H7 (cell line): ENCODE measurements at places on chromosomes 1 and 21. TPM values are rescaled to one million over a fixed set of nuclear protein-coding genes. Genes with fewer than 3 reads are reported as not detected.

GRCh38 chr1:1163538-1164070 lies 10.1 kb upstream of the TTLL10 start:
- DNase-seq: peak; percentile 69

DNA sequence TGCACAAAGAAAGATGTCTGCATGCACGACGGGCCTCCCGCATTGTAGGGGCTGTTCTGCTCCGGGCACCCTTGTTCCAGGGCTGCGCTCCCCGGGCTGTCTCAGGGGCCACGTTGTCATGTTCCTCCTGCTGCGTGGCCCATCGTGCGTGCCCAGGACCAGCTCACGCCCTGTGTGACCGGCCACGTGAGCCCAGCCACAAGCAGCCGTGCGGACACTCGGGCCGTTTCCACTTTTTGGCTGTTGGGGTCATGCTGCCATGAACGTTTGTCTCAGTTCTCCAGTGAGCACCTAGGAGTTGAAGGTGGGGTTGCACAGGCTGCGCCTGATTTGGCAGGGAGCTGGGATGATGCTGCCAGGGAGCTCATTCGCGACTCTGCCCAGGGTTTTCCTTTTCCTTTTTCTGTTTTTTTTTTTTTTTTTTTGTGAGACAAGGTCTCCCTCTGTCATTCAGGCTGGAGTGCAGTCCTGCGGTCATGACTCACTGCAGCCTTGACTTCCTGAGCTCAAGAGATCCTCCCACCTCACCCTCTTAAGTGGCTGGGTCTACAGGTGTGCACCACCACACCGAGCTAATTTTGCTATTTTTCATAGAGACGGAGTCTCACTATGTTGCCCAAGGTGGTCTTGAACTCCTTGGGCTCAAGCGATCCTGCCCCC lies 17.4 kb downstream of the PDXK start:
- no peak for DNase-seq

- no peak for DNase-seq
Observed at GRCh38 chr1:51247499-51247898, 11.4 kb downstream of the RNF11 start.

GRCh38 chr1:224358237-224358636 lies 1.6 kb downstream of the CNIH4 start:
- no peak for DNase-seq

GRCh38 chr1:68377098-68377497 lies 72.7 kb downstream of the RPE65 start:
- peak; percentile 32 for DNase-seq

DNA sequence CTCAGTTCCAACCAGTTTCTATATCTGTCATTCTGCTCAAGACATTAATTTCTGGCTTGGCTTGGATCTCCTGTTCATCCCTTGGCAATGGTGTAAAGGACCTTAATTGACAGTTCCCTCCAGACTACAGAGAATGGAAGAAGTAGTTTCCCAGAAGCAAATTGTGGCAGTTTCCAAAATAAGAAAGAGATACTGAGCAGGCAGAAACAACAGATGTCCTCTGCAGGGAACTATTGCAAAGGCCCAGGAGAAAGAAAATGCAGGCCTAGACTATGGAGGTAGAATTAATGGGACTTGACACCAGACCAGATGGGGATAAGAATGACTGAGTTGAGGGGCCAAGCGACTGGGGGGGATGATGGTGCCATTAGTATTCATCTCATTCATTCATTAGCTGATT lies 6.1 kb upstream of the AK2 start:
- no peak for DNase-seq

DNA sequence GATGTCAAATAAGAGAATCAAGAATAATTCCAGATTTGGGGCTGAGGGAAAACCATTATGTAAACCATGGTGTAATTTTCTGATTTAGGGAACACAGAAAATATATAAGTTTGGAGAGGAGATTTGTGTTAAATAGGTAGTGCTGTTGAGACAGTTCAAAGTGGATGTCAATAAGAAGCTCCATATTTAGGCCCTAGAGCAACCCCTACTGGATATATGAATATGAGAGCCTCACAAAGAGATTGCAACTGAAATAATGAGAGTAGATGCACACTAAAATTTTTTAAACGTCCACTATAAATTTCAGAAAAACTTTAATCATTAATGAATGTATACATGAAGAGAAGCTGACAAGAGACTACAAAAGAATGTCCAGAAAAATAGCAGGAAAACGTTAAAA lies 1447.8 kb upstream of the PRMT6 start:
- no peak for DNase-seq

- DNase-seq: no peak
Observed at GRCh38 chr1:233700338-233700737, 86.4 kb downstream of the KCNK1 start.

DNA sequence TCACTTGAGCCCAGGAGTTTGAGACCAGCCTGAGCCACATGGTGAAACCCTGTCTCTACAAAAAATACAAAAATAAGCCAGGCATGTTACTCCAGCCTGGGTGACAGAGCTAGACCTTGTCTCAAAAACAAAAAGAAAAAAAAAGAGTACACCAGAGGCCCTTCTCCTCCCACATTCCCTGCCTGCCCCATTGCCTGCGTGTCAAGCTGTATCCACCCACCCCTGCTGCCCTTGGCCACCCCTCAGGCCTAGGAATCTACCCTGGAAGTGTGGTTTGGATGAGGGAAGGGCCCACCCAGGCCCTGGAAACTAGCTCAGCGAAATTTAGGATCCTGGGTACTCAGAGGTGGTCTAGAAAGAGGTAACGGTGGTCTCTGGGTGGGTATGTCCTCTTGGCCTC lies 25.7 kb upstream of the WASF2 start:
- DNase-seq: no peak

- no peak for DNase-seq
Observed at GRCh38 chr1:184620469-184620868, 134.2 kb downstream of the EDEM3 start.

DNA sequence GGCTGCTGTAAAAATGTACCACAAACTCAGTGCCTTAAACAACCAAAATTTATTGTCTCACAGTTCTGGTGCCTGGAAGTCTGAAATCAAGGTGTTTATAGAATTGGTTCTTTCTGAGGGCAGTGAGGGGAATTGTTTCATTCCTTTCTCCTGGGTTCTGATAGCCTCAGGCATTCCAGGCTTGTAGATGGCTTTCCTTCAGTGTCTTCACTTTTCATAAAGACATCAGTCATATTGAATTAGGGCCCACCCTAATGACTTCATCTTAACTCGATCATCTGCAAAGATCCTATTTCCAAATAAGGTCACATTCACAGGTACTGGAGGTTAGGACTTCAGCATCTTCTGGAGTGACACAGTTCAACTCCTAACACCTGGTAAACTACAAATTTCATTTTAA lies 15.0 kb downstream of the CDKN2C start:
- DNase-seq: no peak

- no peak for DNase-seq
Observed at GRCh38 chr1:210525716-210526454, 197.2 kb downstream of the HHAT start.

DNA sequence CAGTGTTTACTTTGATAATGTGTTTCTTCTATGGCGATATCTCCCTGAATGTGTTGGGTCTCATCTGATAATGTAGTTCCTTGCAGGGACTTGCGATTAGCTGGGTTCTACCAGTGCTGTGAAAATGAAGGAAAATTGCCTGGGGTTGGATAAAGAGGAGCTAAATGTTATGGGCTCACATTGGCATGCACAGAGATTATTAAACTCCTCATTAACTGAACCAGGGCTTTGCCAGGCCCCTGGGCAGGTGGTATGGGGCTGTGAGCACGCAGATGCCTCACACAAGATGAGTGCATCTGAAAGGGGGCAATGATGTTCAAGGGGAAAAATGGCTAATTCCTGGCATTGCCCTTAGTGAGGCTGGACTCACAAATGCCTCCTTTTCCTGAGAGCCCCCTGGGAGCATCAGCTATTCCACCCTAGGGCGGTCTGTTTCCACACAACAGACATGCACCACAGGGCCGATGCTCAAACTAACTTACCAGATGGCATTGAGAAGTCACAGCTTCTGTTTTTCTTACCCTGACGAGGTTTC lies 321.1 kb downstream of the SEC16B start:
- no peak for DNase-seq

GRCh38 chr1:198612471-198613260 lies 26.2 kb upstream of the PTPRC start:
- DNase-seq: no peak

- peak; percentile 5 for DNase-seq
Observed at GRCh38 chr1:153397924-153398651, 7.2 kb upstream of the S100A8 start.

GRCh38 chr1:187091666-187092065 lies 262.9 kb downstream of the PLA2G4A start:
- no peak for DNase-seq

- no peak for DNase-seq
Observed at GRCh38 chr1:220356981-220357850, 85.0 kb upstream of the RAB3GAP2 start.

GRCh38 chr1:48470481-48470855 lies 1.5 kb downstream of the SPATA6 start:
- no peak for DNase-seq

DNA sequence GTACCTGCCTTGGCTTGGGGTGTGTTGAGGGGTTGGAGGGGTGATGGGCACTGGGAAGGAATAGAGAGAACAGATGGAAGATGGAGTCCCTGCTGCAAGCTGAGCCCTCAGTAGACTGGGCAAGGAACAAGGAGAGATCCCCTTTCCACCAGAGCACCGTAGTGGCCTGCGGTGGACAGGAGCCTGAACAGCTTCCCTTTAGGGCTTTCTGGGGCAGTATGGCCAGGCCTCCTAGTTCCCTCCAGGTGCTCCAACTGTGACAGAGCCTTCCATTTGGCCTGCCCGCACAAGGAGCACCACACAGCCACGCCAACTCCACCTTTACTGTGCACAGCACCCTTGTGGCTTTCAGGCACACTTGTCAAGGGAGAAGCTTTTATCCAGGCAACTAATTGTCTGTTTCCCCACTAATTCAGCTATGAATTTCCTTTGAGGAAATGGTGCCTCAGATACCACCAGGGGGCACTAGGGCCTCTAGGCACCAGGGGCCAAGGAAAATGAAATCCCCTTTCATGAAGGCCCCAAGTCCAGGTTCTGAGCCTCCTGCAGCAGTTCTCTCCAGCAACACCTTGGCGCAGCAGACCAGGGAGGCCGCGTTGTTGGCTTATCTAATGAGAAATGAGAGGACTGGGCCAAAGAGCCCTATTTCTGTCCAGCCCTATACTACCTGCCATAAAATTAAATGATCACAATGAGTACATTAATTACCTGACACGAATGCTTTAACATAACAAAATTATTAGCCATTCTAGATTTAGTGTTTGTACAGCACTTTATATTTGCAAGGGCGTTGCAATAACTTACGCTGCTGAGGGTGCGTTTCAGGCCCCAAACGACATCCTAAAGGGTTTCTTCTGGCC lies 23.1 kb upstream of the ERI3 start:
- peak; percentile 79 for DNase-seq

DNA sequence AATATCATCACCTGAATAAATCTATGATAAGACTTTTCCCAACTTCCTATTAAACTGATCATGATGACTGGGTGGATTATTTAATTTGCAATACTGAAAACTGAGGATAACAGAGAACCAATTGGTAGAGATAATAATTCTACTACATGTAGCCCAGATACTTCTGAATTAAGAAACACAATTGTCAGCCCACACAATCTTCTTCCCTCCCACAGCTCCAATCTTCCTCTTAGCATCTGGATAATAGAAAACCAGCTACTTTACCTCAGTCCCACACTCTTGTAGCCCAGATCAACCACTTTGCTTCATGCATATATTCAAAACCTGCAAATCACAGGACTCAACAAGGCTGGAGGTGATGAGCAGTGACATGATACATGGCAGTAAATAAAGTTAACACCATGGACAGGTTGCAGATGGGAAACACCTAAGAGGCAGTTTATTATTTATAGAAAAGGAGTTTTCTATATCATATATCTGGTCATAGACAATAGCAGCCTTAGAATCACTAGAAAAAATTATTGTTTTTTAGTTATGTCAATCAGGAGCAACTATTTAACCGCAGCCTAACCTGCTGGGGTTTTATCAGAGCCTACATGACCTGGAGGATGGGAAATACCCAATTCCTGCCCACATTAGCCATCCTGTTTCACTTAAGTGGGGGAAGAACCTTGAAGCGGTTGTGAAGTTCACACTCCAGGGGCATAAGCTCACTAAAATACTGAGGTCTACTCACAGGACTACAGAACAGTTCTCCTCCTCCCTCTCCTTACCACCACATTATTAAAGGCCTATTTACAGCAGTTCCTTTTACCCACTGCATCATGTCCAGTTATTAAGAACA lies 16.7 kb downstream of the FRRS1 start:
- DNase-seq: no peak

- no peak for DNase-seq
Observed at GRCh38 chr21:25985990-25986389, 184.6 kb downstream of the APP start.

GRCh38 chr1:33396188-33397124 lies 34.4 kb downstream of the PHC2 start:
- DNase-seq: no peak

The ELAPOR1 gene
- 0.07 and 0.10 TPM in 2 replicates for total RNA-seq

The ATP5PO gene
- 229 and 244 TPM in 2 replicates for total RNA-seq

The DDAH1 gene
- total RNA-seq: 33.3 and 39.3 TPM in 2 replicates
